ENCODE measurements at places on chromosomes 11 and 22. TPM values are rescaled to one million over a fixed set of nuclear protein-coding genes. Genes with fewer than 3 reads are reported as not detected.

GRCh38 chr11:95680169-95680929 is 109.2 kb downstream of the FAM76B start:
- peak; percentile 30 for DNase-seq

GRCh38 chr22:42680648-42681047 is 31.5 kb upstream of the CYB5R3 start:
- DNase-seq, result peak; percentile 46

GRCh38 chr11:134610116-134610910 is 198.3 kb upstream of the B3GAT1 start:
- DNase-seq, result no peak

GRCh38 chr22:29011240-29012100 is 50.2 kb downstream of the C22orf31 start:
- DNase-seq, result no peak

DNA sequence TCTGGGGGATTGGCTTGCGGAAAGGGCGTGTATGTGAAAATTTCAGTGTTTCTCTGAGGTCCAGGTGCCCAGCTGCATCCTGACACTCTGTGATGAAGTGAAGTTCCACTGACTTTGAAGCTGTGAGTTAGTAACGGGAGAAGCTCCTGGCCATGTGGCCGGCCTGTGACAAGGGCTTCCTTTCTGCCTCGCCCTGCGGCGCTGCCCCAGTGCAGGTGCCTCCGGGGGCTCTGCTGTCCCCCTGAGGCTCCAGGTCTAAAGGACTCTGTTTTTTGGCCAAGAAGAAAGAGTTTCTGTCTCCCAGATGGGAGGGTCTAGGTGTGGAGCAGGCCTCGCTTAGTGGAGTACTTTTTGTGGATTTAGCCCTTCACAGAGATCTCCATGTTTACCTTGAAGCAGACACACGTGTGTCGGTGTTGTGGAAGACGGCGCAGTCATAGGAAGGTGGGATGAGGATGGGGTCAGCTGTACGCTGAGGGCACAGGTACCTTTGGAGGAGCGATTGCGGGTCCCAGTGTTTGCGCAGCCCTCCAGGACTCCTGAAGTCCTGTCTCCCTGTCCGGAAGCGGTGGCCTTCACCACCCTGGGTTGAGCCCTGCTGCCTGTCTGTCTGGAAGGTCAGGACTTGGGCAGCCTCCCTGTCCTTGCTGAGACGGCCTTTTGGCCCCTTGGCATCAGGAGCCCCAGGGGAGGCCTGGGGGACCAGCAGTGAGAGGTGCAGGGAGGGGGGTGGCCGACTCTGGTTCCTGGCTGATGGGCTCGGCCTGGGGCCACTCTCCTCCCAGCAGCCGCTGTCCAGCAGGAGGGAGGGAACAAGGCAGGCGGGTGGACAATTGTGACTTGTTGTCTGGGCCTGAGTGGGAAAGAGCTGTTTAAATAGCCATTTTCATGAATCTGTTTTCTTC is 1249.3 kb downstream of the BRD1 start:
- DNase-seq, result no peak

- no peak for DNase-seq
Measured at GRCh38 chr11:64100360-64100759, 64.6 kb downstream of the FLRT1 start.

GRCh38 chr22:27250886-27251285 is 550.7 kb downstream of the MN1 start:
- DNase-seq, result no peak

DNA sequence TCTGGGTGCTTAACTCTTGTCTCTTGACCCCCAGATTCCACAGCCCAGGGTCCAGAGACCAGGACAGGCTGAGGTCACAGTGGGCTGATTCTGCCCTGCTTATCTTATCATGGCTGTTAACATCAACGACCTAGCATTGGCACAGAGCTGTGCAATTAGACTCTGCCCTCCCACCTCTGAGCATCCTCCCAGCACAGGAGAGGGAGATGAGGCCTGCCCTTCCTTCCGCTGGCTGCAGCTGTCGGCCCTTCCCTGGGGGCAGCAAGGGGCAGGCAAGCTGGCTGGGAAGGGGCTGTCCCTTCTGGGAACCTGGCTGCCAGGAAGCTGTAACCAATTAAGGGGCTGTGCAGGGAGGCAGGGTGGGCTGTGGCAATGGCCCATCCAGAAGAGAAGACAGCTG is 22.5 kb downstream of the LRRC10B start:
- no peak for DNase-seq

GRCh38 chr11:94500181-94500580 is 6.4 kb downstream of the ANKRD49 start:
- DNase-seq, result no peak

DNA sequence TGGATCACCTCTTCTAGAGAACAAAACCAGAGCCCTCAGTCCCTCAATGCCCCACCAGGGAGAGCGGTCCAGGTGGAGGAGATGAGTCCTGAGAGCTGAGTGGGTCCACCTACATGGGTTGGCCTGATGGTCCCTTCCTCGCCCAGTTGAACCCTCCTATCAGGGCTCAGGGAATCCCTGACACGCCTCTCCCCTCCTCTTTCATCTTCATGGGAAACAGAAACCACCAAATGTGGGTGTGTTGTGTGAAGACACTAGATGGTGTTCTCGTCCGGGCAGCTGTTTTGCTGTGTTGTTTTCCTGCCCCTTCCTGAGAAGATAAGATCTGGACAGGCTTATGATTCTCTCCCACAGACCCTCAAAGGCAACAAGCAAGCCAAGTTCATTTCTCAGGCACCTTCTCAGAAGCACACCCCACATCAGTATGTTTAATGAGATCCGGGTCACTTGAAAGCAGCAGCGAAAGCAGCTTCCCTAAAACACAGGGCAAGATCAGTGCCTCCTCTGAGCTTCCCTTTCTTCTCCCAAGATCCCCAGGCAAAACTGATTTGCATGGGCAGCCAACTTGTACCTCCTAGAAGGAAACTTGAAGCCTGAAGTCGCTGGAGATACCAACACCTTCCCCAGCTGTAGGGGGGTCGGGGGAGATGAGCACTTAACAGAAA is 35.3 kb upstream of the POU2AF1 start:
- no peak for DNase-seq

- DNase-seq, result no peak
Measured at GRCh38 chr11:92671081-92671480, 298.4 kb upstream of the MTNR1B start.

- DNase-seq, result no peak
Measured at GRCh38 chr11:66457826-66458225, 8.9 kb upstream of the PELI3 start.

- DNase-seq, result no peak
Measured at GRCh38 chr22:31230155-31230870, 18.2 kb downstream of the LIMK2 start.

- DNase-seq, result peak; percentile 10
Measured at GRCh38 chr11:47051217-47051616, 114.7 kb downstream of the CSTPP1 start.

- DNase-seq, result peak; percentile 86
Measured at GRCh38 chr22:22576244-22576988, 17.4 kb upstream of the PRAME start.

DNA sequence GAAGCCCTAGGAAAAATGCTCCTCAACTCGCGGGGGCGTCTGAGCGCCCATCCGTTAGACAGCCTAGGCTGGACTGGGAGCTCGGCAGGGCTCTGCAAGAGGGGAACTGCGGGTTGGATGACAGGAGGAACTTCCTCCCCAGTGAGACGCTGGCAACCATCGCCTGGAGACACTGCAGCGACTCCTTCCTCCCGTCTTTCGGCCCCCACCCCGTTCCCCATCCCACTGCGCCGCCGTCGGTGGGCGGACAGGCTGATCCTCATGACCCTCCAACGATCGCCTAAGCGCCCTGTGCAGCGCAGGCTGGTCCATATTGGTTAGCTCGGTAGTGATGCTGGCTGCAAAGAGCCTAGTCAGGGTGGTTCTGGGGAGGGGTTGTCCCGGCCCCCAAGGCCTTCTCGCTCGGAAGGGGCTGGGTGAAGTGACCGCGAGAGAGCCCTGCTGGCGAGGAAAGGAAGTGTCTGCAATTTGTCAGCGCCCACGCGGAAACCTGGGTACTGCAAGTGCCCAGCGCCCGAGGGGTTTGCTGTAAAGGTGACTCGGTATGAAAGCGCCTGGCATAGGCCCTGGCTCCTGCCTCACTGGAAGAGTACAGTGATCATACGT is 638 bp downstream of the NRGN start:
- DNase-seq, result peak; percentile 26

GRCh38 chr11:126997641-126998040 is 2.9 kb downstream of the KIRREL3 start:
- DNase-seq, result no peak

- no peak for DNase-seq
Measured at GRCh38 chr22:32674925-32675825, 126.3 kb upstream of the TIMP3 start.

DNA sequence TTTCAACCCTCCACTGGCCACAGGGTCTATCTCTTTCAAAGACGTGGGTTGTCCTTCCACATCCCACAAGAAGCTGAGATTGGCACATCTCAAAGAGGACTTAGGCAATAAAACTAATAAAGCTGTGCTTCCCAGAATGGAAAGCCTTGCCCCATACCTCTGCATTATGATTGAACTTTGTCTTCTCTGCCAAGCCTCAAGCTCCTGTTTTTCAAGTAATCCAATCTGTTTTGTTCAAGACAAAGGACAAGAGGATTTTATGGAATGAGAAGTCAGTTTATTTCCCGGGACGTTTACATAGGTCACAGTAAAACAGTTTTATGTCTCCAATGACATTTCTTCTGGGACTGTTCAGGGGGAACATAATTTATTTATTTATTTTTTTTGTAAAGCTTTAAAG is 108.4 kb downstream of the GALNT18 start:
- no peak for DNase-seq

GRCh38 chr11:27355575-27356104 is 7.4 kb downstream of the CCDC34 start:
- DNase-seq, result no peak

- DNase-seq, result no peak
Measured at GRCh38 chr11:122803716-122804115, 34.6 kb upstream of the CRTAM start.

GRCh38 chr11:15685306-15685705 is 570.6 kb downstream of the INSC start:
- DNase-seq, result no peak

- no peak for DNase-seq
Measured at GRCh38 chr11:66698491-66698890, 20.8 kb upstream of the RBM4B start.

Gene CARD18
- not detected for total RNA-seq

Gene BEST1
- total RNA-seq, result 47.8 TPM

Gene PATE4
- total RNA-seq, result not detected

Gene PGM2L1
- 0.92 TPM for total RNA-seq

Gene EHF
- 0.13 TPM for total RNA-seq

Gene KCNK7
- total RNA-seq, result not detected

Gene CLDN5
- not detected for total RNA-seq

Gene CALCA
- total RNA-seq, result not detected

Gene XNDC1N
- 6.6 TPM for total RNA-seq

Gene OR51B4
- total RNA-seq, result 9.0 TPM

Gene TMEM218
- total RNA-seq, result 33.8 TPM

Gene PRRG4
- total RNA-seq, result 0.18 TPM

Gene CSRP3
- total RNA-seq, result not detected

Data from SK-MEL-5 (cell line).